NCI-H2171 treated with DMSO at 0.1 percent for 48 hours (cell line): ENCODE measurements at places on chromosomes 11 and 22.

GRCh38 chr22:22474733-22475132 is 33.8 kb downstream of the ZNF280B start:
- DNase-seq = no peak

DNA sequence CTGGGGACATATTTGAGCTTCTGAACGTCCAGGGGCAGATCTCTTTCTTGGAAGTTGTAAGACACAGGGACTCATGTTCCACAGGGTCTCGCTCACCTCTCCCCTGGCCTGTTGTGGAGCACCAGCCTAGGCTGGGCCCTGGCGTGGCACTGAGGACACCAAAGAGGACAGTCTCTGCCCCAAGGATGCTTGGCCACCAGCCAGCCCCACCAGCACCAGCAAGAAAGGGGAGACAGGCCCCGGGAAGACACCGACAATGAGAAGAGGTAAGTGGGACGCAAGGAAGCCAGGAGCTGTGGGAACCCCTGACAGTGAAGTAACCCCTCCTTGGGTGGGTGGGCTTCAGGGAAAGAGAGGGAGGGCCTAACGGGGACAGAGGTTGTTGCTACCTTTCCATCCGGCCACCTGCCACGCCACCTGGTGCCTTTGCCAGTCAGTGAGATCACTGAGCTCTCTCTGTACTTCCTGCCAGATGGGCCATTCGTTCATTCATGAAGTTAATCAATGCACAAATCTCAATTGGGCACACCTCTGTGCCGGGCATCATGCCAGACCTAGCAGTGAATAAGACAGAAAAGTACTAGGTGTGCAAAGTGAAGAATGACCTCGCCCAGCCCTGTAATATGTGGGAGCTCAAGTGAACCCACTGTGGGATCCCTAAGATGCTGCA is 11.1 kb downstream of the APOL5 start:
- peak; percentile 93 for DNase-seq

- no peak for DNase-seq
Measured at GRCh38 chr11:36249246-36249645, 40.0 kb downstream of the COMMD9 start.

DNA sequence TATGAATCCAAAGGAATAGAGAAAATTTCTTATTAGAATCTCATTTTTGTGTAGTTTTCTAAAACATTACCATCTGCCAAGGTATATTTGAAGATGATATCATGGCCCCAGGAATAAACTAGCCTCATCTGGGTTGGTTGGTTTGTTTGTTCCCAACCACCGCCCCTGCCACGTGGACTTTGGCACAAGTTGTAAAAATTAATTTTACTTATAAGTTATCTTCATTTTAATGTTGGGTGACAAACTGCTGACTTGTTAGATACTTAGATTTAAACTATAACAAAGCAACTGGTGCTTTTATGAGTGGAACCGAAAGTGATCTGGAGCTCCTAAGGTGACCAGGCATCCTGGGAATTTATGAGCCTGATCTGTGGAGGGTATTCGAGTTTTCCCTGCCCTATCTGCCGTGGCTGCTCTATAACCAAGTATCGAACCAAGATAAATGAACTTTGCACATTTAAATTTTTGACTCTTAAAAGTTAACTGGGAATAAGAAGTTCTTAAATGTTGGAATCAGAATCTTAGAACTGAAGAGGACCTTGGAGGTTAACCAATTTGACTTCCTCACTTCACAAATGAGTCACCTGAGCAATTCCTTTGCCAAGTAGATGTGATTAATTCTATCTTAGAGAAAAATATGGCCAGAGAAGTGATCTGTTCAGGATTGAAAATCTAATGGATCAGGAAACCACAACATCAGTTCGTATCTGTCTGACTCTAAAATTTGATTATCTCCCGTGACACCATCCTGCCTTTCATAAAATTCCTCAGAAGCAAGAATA is 129.1 kb upstream of the ARHGAP42 start:
- no peak for DNase-seq

GRCh38 chr11:73248526-73249185 is 23.5 kb upstream of the P2RY6 start:
- DNase-seq = no peak

GRCh38 chr11:80388536-80388935 is 947.7 kb upstream of the TENM4 start:
- no peak for DNase-seq

GRCh38 chr11:65932558-65932919 is 12.7 kb upstream of the TSGA10IP start:
- peak; percentile 10 for DNase-seq

DNA sequence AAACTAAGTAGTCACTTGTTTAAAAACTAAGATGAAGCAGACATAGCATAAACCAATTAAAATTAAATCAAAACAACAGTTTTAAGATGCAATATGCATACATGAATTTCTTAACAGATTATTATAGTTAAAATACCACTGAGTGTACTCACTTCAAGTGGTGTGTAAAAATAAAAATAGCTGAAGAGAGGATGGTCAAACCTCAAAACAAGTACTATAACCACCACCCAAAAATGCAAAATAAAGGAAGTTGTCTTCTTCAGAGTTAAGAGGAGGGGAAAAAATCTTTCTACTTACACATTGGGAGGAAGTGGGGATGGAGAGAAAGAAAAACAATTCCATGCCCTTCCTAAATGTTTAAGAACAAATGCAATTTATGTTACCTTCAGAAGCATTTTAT is 31.9 kb downstream of the RRAS2 start:
- no peak for DNase-seq

DNA sequence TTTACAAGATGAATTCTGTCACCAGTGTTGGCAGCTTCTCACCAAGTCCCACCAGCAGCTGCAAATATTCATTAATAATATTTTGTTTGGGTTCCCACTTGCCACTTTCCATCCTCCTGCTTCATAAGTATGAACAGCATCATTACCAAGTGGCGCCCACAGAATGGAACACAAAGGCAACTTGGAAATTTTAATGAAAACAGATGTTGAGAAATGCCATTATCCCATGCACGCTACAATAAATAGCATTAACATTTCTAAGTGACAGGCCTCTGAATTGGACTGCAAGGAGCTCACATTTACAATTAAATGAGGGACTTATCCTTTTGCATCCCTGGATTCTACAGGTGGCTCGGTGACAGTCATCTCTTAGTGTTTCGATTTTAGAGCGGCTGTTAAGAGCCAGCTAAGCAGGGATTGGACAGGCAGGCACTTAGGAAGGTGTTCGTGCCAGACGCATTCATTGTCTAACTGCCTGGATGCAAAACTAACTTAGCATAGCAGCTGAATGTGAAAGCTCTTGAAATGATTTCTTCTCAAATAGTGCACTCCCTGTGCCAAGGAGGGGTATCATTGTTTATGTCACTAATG is 170.3 kb downstream of the KIRREL3 start:
- no peak for DNase-seq

DNA sequence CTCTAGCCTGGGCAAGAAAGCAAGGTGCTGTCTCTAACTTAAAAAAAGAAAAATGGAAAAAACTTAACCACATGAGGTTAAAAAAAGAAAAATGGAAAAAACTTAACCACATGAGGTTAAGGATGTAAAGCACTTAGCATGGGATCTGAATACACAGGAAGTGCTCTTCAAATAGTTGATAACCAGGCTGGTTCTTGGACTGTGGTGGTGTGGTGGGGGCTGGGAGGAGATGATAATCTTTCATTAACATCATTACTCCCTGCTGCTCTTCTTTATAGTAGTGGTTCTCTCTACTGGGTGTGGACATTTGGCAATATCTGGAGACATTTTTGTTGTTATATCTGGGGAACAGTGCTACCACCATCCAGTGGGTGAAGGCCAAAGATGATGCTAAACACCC is 88.4 kb downstream of the TTC17 start:
- no peak for DNase-seq

DNA sequence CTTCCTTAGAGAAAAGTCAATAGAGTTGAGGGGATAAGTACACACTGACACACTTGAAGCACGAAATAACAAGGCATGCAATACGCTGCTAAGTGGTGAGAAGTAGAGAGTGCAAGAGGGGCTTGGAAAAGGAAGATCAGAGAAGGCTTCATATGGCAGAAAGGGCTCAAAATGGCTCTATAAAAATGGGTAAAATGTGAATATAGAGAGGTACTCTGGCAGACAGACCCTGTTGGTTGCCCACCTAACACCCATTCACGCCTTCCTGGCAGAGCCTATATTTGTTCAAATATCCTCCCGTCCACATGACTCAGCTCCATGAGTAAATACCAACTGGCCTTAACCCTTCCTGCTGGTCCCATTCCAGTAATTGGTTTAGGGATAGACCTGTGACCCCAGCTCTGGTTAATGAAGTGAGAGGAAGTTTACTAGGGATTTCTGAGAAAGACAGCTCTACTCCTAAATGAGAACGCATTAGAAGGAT is 38.9 kb upstream of the CCDC34 start:
- DNase-seq = no peak

DNA sequence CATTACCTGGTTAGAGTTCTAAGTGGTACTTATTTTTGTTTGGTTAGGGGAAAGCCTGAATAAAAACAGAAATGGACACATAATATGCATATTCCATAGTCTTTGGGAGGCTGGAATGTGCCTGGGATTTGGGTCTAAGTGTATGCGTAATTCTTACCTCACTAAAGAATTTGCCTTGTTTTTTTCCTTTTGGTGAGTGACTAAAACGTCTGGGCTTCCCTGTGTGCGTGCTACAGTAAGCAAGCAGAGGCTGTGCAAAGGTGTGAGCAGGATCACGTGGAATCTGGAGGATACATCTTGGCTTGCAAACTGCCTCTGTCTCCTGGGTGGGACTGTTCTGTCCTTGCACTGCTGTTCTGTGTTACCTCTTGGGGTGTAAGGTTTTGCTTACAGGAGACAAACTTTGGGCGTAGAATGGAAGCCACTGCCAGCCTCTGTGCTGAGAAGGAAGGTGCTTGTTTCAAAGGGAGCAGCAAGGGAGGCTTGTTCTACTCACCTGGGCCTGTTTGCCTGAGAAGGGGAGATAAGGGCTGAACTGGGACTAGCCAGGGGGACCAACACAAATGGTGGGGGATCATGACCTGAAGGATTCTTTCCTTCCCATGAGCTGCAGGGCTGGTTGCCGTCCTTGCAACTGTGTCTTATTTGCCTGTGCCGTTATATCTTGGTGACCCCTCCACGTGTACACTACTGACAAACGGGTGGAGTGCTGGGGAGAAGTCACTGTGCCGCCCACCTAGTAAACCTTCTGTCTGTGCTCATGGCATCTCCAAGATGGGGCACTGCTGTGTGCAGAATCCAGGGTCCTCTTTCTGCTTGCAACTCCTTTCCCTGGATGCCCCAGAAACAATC is 4.5 kb downstream of the NEAT1 start:
- peak; percentile 9 for DNase-seq

GRCh38 chr11:1157341-1157644 is 460 bp upstream of the MUC5AC start:
- DNase-seq = no peak

DNA sequence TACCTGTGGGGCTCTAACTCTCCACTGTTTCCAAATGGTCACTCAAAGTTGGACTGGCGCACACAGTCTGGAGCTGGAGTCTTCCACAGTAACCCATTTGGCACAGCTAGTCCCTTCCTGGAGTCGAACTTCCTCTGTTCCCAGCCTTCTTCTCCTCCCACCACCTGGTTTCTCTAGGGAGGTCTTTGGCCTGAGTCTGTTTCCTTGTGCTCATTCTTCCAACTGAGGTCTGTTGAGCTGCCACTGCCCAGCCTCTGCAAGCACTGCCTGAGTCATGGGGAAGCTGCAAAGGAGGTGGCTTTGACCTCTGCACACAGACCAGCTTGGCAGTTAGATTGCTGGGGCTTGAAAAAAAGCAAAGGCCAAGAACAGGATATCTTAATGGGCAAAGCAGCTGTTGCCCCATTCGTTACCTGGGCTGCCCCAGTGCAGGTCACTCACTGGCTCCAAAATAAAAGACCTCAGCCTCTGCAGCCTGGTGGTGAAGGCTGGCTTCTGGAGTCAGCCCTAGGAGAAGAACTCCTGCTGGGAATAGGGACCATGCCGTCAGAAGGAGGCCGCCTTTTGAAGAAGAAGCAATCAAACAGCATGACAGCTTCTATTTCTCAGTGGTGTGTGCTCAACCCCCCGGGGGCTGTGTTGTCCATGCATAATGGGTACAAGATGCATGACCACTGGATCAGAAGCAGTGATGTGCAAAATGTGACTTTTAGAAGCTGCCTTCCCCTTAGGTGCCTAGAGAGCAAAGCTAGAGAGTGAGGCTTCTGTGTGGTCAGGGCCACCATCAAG is 3.0 kb downstream of the ADAMTS15 start:
- no peak for DNase-seq

DNA sequence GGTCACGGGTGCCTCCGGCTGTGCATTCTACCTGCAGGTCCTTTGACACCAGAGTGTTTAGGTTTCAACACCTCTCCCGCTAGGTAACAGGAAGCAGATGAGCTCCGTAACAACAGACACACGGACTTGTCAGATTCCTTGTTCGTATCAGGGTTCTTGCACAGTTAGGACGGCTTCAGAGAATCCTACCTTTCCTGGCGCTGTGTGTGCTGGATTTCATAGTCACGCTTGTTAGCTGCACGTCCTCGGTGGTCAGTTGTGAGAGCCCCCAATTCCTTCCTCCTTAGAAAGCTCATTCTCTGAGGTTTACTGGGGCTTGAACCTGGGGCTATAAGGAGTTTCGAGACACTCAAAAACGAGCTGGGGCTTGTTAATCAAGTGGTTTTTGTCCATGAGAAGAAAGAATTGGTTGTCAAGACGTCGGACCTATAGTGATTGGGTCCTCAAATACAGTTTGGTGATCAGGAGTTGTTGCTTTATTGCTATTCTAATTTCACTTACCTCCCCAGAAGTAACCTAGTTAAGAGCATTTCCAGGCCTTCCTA is 664 bp downstream of the DDB2 start:
- no peak for DNase-seq

- no peak for DNase-seq
Measured at GRCh38 chr11:12459865-12460444, 82.6 kb downstream of the PARVA start.

- no peak for DNase-seq
Measured at GRCh38 chr11:85316967-85317366, 310.2 kb downstream of the DLG2 start.

DNA sequence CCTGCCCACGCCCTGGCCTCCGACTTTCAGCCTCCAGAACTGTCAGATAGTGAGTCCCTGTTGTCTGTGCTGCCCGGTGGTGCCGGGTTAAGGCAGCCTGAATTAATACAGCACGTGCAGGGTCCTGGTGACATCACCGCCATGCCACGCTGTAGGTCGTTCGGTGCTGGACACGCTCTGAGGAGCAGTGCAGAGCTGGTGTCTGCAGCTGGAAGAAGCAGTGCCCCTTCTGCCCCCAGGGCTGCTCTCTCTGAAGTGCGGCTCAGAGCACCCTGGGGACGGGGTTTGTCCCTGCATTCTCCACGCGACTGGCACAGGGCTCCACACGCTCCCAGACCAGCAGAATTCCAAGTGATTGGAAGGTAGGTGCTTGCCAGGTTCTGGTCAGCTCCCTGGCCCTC is 831.5 kb downstream of the TBC1D22A start:
- no peak for DNase-seq

DNA sequence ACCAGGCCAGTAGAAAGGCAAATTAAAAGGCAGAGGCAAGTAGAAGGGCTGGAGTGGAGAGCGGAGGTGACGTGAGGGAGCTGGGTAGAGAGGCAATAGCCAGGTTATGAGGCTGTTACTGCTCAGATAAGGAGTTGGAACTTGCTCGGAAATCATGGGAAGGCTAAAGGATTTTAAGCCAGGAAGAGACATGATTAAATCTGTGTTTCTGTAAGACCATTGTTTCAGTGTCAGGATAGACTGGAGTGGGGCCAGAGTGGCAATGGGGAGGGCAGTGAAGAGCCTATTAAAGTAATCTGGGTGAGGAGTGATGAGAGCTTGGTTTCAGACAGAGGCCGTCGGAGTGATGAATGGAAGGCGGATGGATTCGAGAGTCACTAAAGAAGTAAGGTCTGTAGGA is 39.0 kb downstream of the GRAMD1B start:
- DNase-seq = no peak
